HFF-Myc (cell line): ENCODE measurements at places on chromosomes 7 and 10.

DNA sequence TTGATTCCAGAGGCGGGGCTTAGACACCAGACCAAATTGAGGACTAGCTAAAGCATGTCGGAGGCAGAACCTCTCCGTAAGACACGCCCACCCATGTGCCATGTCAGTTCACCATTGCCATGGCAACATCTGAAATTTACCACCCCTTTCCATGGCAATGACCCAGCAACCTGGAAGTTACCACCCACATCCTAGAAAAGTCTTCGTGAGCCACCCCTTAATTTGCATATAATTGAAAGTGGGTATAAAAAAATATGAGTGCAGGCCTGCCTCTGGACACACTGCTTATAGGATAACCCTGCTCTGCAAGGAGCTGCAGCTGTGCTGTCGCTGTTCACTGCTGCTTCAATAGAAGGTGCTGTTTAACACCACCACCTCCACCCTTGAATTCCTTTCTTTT is 28.0 kb downstream of the TMEM270 start:
- no peak for DNase-seq

DNA sequence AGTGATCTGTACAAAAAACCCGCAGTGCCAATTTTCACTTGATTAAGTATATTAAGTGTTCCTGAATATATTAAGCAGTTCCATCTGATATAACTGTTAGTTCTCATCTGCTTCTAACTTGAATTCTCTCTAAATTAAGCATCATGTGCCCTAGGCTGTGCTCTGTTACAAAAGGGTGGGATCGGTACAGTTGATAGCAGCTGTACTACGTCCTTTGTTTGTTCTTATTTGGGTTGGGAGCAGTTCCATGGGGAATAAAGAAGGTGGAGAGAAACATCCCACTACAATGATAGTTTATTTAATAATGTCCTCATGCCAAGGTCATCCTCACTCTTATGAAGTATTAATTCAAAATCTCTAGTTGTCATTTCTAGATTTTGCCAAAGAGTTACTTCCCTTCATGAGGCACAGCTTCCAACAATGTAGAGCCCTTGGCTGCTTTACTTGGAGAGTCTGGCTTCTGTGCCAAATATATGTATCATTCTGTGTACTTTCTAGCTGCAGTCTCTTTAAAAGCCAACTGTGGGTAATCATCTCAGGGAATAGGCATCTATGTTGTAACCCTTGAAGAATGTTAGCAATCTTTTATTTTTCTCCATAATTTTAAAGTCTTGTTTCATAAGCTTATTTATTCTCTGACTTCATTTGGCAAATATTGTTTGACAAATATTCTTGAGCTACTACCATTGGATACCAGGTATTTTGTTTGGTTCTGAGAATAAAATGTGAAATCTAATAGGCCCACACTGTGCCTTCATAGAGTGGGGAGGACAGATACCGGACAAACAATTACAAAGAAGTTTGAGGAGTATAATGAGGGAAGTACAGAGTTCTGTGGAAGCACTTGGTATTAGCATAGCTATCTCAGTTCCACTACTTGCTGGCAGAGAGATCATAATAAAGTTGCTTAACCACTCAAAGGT is 22.4 kb upstream of the AHR start:
- DNase-seq = no peak

DNA sequence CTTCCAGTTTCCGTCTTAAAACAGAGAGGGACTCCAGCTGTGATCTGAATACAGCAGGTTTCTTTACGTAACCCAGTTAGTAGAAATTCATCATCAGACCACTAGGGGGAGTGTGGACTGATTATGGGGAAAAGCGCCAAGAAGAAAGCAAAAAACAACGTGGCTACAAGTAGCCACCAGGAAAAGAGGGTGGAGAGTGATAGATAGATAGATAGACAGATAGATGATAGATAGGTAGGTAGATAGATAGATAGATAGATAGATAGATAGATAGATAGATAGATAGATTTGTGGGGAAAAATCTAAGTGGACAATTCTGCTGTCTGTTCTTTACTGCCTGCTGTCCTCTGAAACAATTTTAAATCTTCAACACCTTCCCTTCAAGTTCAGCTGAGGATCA is 12.7 kb upstream of the AKR1B10 start:
- DNase-seq = peak; percentile 70

- DNase-seq = no peak
Observed at GRCh38 chr10:113987805-113988204, 55.9 kb upstream of the ADRB1 start.

DNA sequence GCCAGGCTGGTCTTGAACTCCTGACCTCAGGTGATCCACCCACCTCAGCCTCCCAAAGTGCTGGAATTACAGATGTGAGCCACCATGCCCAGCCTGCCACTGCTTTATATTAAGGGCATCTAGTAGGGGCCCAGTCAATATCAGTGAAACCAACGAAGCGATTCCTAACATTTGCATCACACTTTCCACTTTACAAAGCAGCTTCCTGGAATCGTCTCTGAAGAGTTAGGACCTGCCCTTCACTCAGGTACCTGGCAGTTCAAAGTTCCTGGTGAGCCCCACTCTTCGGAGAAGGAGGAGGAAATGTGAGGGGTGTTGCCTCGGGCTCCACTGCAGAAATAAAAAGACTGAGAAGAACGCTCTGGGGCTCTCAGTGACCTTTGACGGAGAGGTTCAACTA is 31.1 kb upstream of the EZH2 start:
- DNase-seq = no peak

GRCh38 chr10:103845972-103846371 is 9.4 kb downstream of the SH3PXD2A start:
- no peak for DNase-seq

GRCh38 chr10:29735628-29736365 is 101.0 kb upstream of the SVIL start:
- DNase-seq = no peak

- no peak for DNase-seq
Observed at GRCh38 chr7:106818736-106819135, 46.3 kb upstream of the PIK3CG start.

GRCh38 chr7:16270844-16271243 is 150.5 kb downstream of the CRPPA start:
- no peak for DNase-seq

DNA sequence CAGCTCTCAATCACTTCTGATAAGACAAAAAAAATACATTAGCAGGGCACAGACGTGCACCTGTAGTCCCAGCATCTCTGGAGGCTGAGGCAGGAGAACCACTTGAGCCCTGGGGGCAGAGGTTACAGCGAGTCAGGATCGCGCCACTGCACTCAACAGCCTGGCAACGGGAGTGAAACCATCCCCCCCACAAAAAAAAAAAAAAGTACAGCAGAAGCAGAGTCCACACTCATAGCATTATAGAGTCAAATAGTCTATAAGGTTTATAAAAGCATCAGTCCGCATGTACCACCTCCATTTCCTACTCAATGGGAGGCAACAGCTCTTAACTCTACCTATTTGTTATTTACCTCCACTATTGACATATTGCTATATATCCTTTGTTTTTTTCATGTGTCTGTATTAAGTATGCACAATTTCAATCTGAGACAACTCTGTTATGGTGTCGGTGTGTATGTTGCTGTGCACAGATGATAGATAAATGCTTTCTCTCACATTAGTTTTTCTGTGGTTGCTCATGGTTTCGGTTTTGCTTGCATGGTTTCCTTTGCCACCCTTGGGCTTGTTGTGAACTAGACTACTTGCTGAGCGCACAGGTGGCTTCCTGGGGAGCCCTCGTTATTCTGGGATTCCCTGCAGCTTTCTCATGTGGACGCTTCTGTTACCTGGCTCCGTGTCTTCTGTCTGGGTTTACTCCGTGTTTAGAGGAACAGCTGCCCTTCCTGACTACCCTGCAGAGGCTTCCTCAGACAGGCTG is 40.4 kb downstream of the PROSER2 start:
- DNase-seq = no peak

DNA sequence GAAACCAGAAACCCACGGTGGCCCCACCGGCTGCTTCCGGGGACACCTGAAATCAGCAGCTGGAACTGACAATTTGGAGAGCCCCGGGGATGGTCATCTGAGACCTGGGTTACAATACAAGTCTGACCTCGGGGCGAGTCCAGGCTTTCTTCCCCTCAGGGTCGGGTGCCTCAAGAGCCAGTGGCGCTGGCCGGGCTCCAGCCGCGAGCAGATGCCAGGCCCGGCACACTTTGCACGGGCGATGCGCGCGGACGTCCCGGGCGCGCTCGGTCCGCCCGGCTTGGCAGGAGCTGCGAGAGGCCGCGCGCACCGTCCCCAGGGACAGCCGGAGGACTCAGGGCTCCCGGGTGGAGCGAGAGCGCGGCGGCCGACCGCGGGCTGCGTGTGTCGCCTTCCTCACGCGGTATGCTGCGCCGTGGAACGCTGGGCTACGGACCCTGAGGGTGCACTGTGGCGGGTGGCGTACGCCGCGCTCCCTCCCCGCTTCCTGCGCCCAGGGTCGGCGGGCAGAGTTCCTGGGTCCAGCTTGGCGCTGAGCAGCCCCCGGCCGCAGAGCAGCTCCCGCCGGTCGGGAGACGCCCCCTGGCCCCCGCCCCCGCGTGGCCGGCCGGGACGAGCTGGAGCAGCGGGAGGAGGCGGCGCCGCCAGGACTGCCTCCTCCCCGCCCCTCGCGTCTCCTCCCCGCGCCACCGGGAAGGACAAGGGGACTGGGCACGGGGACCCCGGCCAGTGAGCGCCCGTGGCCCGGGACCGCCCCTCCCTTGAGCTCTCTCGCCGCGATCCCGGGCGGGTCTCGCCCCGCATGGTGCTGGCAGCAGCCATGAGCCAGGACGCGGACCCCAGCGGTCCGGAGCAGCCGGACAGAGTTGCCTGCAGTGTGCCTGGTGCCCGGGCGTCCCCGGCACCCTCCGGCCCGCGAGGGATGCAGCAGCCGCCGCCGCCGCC is at the start of gene RBM20:
RBM20 (plus strand) TSS at position 684 of the 945 bp plus-strand sequence; CDS start at position 803, 119 bp downstream.
- no peak for DNase-seq

DNA sequence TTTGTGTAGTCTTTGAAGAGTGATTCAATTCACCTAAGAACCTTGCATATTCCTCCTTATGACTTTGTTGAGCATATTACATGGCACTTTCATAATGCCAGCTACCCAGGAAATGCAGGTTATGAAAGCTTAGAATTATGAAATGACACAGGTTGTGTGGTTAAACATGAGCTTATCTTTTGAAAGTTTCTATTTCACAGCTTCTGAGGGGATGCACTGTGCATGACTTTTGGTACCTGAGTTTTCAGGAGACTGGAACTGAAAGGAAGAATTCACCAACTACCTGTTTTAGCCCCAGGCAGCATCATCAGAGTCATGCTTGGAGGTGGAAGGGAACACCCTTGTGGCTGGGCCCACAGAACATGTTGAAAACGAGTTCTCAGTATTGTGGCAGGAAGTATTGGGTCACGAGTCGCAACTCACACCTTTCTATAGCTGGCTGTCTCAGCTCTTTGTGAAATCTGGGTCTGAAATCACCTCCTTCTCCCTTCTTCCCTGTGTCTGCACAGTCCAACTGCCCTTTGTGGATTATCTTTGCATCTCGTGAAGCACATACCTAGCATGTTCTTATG is 228.2 kb downstream of the PTEN start:
- no peak for DNase-seq

- DNase-seq = no peak
Observed at GRCh38 chr10:20215547-20216152, 399.4 kb downstream of the PLXDC2 start.

- no peak for DNase-seq
Observed at GRCh38 chr7:587767-588166, 68.1 kb upstream of the PDGFA start.

DNA sequence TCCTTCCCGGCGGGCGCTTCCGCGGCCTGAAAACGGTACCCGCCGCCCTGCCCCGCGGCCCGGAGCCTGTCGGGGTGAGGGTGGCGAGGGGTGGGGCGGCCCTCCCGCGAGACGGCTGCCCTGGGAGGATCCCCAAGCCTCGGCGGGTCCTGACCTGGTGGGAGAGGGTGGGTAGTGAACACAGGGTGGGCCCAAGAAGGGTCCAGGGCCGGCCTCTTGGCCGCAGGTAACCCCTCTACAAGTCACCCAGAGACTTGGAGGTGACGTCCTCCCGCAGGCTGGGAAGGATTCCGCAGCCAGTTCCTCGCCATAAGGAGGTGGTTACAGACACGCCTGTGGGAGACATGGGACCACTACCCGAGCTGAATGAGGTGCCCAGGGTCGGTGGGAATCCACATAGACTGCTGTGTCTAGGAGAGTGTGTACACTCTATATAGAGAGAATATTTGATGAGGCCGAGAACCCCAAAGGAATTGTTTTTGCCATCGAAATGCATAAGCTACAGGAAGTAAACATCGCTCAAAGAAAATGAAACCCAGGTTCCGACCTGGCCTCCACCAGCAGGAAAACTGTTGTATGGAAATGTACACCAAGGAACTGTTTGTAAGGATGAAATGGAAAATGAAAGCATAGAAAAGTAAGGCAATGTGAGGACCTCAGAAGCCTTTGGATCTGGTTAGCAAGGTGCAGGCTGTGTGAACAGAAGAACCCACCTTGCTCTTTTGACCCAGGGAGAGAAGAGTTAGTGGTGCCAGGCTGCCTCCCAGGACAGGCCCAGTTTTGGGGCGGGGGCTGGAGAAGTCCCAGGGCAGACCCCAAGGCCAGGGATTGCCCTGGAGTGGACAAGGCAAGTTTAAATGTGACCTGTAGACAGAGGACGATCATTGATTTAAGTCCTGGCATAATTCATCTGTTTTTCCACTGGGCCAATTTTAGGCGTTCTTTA is 659 bp downstream of the OPTN start:
- no peak for DNase-seq

GRCh38 chr10:32103721-32104120 is 47.5 kb upstream of the KIF5B start:
- DNase-seq = no peak

DNA sequence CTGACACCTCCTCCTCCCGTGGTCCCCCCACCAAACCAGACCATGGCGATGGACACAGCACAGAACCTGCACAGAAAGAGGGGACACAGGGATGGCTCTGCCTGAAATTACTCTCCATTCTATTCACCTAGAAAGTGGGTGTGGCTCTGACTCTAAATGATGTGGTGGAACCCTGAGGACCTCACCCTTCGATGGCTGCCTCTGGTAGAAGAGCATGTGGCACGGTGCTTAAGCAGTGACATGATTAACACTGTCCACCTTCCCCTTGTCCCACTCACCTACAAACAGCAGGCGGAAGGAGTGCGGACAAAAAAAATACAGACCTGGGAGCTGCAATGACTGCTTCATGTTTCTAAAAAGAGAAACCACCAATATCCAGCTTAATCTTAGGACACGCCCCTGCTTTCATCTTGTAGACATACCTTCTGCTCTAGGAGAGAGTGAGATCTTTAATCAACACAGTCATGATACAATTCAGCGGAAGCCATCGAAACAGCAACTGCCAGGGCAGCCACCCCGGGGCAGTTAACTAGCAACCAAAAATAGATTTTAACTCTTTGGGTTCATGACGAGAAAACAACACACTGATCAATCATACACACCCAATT is 11.4 kb downstream of the JCAD start:
- DNase-seq = no peak

DNA sequence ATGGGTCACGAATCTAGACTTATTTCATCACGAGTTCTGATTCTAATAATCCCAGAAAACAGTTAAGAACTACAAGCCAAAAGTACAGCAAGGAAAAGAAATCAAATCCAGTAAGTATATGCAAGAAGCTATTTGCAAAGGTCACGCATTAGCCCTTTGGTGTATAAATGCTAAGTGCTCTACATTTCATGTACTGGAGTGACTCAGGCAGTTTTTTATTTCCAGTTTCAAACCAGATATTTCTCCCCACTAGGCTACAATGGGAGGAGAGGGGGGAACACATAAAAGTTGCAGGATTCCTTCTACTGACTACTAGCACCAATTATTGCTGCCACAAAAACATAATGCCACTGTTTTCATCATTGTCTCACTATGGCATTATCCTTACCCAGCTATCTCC is 148.0 kb downstream of the NRCAM start:
- no peak for DNase-seq
